ENCODE measurements at places on chromosomes 12 and 14.

- DNase-seq, result peak; percentile 9
Observed at GRCh38 chr14:58426670-58427280, 556 bp downstream of the TIMM9 start.

DNA sequence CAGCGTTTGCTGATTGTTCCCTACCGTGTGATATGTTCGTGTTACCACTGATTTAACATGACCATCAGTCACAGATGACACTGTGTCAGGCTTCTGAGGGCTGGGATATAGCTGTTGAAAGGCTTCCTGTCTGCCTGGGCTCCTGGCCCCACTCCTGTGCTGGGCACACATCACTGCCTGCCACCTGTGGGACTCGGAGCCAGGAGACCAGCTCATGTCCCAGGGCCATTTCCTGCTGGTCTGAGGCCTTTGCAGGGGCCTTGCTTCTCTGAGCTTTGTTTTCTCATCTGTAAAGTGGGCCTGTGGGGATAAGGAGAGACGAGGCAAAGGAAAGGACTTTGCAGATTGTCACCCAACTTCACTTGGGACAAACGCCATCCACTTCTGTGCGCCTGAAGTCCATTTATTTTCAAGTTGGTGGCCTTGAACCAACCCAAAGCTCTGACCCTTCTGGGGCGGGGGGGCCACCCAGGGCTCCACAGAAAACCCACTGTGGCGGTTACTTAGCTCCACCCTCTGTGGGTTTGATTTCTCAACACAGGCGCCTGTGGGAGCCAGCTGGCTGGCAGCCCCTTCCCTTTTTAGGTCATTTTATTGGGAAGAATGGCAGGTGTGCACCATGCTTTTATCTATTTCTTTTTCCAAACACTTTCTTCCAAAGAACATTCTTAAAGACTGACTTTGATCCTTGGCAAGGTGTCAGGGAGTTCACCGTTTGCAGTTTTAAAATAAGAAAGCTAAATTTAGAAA lies 54.1 kb downstream of the BEGAIN start:
- no peak for DNase-seq

DNA sequence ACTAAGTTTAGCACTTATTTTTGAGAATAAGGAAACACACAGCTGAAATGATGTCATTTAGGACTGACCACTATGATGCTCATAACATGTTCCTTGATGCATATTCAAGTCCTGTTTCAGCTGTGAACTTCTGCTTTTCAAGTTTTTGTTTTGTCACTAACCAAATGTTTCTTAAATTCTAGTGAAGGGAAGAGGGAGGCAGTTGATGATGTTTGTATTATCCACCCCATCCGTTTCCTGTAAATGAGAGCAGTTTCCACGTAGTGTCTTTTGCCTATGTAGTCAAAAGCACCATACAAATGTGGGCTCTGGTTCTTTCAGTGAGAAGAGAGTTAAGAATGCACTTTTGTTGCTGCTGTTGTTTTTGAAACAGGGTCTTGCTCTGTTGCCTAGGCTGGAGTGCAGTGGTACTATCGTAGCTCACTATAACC lies 491.8 kb downstream of the PCNX1 start:
- no peak for DNase-seq

GRCh38 chr14:106308839-106309389 lies 782.5 kb downstream of the TMEM121 start:
- DNase-seq, result peak; percentile 53

DNA sequence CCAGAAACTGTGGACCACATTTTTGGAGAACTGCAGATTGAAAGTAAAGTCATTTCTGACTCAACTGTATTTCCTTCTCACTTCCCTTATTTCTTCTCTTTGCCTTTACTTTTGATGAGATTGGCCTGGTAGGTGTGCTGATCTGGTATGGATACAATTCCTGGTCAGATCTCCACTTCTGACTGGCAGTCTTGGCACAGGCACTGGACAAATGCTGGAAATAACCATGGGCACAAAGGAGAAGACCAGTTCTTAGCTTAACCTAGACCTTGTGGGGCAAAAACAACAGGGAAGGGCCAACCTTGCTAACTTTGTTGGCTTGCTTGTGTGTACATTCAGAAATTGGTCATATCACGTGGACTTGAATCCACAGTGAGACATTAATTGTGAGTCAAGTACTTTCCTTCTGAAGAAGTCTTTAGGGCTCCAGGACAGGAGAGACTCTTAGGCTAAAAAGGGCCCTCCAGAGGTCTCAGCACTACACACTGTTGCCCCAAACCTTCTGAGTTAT lies 75.0 kb downstream of the DIP2B start:
- no peak for DNase-seq

DNA sequence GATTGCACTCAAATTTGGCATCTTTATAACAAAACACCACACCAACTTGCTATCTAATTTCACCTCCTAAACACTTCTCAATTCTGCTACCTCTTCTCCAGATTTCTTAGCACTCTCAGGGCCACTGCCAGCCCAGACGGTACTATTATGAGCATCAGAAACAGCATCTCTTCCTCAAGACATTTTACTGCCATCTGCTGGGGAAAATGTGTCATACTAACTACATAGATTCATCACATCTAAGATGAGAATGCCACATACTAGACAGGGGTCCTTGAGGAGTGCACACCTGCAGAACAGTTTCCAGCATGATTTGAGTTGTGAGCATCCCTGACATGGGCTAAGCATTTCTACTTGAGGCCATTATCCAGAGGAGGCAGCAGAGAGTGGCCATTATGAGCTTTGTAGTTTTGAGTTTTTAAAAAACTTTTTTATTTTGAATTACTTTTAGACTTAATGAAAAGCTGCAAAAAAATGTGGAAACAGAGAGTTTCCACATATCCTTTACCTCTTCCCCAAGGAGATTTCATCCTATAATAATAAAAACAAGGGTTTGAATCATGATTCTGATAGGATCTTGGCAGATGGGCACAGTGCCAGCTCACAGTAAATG lies 15.1 kb upstream of the GRIP1 start:
- no peak for DNase-seq

- no peak for DNase-seq
Observed at GRCh38 chr14:96125536-96125935, 79.1 kb upstream of the BDKRB2 start.

All from activated naive CD4-positive, alpha-beta T cell (primary cell).